ENCODE measurements at places on chromosomes 7 and 10.

- DNase-seq, result no peak
Observed at GRCh38 chr7:99371376-99371920, 3.1 kb upstream of the ARPC1B start.

- no peak for DNase-seq
Observed at GRCh38 chr7:79406371-79406770, 47.1 kb downstream of the MAGI2 start.

DNA sequence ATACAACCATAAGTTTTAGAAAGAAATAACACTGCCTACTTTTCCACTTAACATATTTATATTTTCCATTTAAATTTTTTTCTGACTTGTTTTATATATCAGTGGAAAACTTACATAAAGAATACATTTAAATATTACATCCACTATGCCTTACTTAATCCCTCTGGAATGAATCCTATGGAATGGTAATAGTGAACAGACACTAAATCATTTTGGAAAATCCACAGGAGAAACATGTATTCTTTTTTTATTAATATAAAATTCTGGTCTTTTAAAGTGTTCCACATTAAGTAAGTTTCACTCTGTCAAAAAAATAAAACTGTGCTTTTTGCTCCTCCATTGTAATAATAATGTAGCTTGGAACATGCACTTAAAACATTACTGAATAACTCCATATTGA, 236.8 kb upstream of the LRRN3 start:
- DNase-seq, result no peak

GRCh38 chr10:47325303-47326291, 3.3 kb downstream of the GDF2 start:
- DNase-seq, result no peak

DNA sequence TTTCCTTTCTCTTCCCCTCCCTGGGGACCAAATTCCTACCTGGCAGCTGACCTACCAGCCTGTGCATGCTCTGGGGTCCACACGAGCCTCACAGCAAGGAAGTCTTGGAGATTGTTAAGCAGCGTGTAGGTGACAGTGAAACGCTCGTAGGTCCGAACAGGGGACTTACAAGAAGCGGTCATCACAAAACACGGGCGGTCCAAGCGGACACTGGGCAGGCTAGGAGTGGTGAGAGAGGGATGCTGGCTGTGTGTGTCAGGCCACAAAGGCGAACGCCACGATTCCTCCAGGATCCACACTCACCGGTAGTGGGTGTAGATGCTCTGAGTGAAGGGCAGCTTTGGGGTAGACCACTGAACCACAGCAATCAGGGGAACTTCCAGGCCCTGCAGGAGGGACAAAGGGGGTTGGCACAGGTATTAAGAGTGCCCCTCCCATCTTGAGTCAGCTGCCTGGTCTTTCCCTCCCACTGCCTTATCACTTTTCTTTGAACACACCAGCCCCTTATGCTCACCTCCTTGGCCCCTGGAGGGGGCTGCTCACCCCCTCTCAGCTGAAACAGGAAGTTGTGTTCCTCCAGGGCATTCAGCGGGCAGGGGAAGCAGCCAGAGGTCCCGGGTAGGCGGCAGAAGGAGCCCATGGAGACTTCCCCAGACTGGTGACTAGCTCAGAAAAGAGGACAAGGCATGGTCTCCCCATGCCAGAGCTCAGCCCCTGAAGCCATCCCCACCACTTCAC, 2.0 kb downstream of the TRAPPC14 start:
- DNase-seq, result peak; percentile 16

- no peak for DNase-seq
Observed at GRCh38 chr7:2805213-2805944, 38.7 kb downstream of the GNA12 start.

DNA sequence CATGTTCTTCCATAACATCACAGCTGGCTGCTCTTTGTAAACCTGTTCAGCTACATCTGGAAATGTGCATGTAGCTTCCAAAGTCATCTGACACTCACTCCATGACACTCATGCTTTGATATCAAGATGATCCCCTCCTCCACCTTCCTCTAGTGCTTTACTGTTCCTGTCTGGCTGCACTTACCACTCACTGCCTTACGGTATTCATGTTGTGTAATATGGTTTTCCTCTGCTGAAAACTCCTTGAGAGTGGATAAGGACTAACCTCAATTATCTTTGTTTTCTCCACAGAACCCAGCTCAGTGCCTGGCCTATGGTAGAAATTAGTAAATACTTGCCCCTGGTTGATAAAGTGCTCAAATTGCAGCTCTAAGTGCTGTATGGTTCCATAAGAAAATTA, 483.9 kb downstream of the HTR7 start:
- DNase-seq, result no peak

- no peak for DNase-seq
Observed at GRCh38 chr10:70780370-70780760, 4.8 kb downstream of the TBATA start.

DNA sequence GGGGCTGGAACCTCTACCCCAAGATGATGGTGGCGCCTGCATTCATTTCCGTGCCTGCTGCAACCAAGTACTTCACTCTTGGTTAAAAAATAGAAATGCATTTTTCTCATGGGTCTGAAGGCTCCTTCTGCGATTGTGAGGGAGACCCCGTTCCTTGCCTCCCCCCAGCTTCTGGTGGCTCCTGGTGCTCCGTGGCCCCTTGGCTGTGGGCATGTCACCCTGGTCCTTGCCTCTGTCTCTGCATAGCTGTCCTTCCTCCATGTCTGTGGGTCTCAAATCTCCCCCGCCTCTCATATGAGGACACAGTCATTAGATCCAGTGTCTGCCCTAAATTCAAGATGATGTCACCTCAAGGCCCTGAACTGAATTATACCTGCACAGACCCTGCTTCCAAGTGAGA, 317.9 kb downstream of the TCERG1L start:
- DNase-seq, result no peak
